ENCODE measurements at places on chromosomes 2 and 18.

DNA sequence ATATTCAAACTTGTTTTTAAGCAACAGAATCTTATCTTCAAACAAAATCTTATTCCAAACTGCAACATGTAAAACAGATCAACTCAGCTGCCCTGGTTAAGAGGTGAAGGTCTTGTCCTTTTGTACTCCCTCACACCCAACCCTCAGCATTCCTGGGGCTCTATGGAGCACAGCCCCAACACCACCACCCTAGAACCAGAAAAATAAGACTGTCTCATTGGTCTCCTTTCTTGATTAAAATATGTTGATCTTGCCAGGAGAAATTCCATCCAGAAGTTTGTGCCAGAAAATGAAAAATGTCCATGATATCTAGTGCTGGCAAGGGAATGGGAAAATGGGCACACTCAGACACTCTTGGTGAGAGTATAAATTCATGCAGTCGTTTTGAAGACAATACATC lies 62.1 kb upstream of the TMEM17 start:
- DNase-seq, result no peak

- DNase-seq, result no peak
Observed at GRCh38 chr18:33275843-33276242, 164.7 kb downstream of the CCDC178 start.

DNA sequence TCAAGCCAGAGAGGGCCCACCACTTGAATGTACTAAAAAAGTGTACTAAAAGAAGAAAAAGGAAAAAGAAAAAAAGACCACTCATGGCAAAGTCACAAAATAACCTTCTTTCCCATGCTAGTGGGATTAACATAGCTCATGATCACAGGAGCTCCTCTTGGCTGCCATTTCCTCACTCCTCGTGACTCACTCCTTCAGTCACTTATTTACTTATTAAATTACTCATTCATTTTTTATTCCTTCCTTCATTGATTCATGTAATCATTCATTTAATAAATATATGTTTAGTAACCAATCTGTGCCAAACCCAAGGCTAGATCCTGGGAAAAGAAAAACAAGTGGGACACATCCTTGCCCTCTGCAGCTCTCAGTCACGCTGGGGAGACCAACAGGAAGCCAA lies 300.5 kb downstream of the INSIG2 start:
- DNase-seq, result no peak

DNA sequence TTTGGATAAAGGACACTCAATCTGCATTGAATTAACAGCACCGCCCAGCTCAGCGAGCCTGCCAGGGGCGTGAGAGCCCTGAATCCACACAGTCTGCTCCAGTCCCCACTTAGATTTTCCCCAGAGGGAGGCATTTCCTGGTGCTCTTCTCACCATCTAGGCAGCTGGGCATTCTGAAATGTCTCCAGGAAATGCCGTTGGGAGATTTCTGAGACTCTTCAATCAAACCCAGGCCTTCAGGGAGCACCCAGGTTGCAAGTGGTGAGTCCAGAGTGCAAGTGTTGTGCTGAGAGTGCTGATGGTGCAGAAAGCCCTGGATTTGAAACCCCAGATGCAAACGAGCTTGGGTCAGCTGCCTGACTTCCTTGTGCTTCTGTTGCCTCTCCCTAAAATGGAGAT lies 23.4 kb upstream of the TMEM37 start:
- peak; percentile 30 for DNase-seq

Data from activated CD8-positive, alpha-beta memory T cell treated with anti-CD3 and anti-CD28 coated beads for 24 hours (primary cell).